ENCODE measurements at places on chromosomes 12 and 14.

DNA sequence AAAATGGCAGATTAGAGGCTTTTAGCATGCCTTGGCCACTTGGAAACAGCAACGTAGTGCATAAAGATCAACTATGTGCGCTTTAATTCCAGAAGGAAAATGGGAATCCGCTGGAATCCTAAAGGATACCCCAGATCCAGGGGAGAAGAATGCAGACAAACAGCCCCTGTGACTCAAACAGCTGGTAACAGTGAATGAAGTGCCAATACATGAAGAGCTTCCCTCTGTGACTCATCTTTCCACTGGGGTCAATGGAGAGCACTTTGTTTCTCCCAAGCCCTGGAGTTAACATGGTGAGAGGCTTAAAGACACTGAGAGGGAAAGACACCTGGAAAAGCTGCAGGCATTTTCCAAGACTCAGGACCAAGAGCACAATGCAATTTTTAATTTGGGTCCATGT lies 263.1 kb downstream of the CEP128 start:
- no peak for DNase-seq

- DNase-seq: no peak
These were observed 85.3 kb upstream of the OVCH1 start for GRCh38 chr12:29582677-29583272.

DNA sequence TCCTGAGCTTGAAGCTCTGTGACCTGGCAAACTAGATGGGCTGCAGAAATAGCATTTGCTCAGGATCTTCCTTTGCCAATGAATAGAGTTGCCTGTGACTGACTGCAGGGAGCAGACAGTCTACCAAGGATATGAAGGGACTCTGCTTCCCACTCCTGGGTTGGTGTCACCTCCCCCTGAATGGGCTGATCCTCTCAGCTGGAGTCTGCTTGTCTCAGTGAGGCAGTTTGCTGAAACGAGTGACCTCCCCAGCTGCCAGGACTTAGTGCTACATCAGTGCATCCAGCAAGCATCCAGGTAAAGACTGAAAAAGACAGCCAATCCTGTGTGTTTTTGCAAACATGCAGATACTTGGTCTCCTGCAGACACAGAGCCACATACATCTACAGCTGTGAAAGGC lies 28.5 kb downstream of the PAH start:
- no peak for DNase-seq

- DNase-seq: peak; percentile 79
These were observed 32.5 kb upstream of the PLEKHG6 start for GRCh38 chr12:6277982-6278438.

GRCh38 chr12:89235189-89235993 lies 116.9 kb downstream of the DUSP6 start:
- DNase-seq: no peak

DNA sequence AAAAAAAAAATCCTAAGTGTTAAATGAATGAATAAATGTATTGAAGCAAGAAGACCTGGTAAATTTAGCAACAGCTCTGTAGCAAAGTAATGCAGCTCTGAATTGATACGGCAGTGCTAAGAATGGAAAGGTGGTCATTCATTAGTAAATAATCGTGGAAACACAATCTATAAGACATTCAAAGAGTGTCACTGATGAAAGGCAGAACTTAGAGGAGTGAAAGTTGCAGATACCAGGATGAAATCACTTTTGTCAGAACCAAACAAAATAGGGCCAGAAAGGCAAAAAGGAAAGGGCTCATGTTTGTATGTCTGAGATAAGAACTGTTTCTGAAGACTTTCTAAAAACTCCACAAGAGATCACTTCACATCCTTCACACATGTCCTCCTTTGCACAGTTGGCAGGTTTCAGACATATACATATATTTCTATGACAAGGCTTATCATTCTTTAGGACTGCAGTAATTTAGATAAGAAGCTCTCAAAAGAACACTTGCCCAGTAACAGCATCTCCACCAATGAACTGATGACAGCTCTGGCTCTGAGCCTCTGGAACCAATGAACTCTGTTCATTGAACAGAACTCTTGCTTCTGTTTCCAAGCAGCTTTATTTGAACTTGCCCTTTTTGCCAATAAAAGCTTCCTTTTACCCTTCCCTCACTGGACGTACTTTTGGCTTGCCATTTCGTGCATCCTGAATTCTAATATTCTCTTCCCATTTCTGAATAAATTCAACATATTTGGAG lies 4.2 kb upstream of the LRR1 start:
- no peak for DNase-seq

DNA sequence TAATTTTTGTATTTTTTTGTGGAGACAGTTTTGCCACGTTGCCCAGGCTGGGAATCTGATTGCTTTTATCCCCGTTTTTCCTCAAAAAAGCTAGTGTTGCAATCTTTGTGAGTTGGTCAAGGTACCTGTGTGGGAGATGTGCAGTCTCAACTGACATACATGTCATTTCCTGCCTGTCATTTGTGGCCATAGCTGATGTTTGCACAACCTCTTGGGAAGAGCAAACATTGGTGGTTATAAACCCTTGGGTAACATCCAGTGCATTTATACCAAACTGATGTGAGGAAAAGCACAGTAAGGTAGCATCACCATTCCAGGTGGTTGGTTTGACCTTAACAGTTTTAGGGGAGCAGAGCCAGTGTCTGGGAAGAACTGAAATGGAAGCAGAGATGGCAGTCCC lies 54.7 kb downstream of the ATG14 start:
- no peak for DNase-seq

GRCh38 chr14:105913861-105914260 lies 387.5 kb downstream of the TMEM121 start:
- DNase-seq: peak; percentile 56

- DNase-seq: no peak
These were observed 21.8 kb downstream of the G2E3 start for GRCh38 chr14:30580616-30581282.

GRCh38 chr12:23847857-23848256 lies 101.6 kb downstream of the SOX5 start:
- no peak for DNase-seq

GRCh38 chr14:68450391-68451120 lies 342.3 kb downstream of the ZFP36L1 start:
- no peak for DNase-seq

DNA sequence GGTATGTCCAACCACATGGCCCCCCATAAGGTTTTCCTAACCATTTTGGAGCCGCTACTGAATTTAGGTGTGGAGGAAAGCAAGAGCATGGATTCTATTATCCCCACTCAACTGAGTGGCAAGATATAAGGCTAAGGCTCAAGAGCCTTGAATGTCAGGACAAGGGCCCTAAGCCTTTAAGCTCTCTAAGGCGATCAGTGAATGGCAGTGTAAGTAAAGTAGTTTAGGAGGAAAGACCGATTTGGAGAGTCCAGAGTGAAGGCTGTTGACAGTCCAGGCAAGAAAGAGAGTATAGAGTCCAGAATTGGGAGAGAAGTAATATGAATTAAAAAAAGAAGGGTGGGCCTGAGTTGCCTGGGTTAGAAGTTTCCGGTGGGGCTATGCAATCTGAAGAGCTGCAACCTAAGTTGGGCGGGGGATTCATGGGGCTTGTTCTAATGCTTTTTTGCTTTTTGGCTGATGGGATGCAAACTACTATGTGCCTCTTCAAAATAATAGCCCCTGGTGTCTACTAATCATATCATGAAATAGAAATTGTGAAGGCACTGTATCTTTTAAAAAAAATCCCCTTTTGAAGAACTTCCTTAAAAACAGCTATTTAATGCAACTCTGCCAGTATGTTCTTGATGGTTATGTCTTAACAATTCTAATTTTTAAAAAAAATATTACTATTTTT lies at the start of gene SPIC:
Gene SPIC, plus strand, starts transcription at position 626 of the 676 bp plus-strand sequence. CDS start 1,569 bp downstream, outside the sequence.
- DNase-seq: no peak

DNA sequence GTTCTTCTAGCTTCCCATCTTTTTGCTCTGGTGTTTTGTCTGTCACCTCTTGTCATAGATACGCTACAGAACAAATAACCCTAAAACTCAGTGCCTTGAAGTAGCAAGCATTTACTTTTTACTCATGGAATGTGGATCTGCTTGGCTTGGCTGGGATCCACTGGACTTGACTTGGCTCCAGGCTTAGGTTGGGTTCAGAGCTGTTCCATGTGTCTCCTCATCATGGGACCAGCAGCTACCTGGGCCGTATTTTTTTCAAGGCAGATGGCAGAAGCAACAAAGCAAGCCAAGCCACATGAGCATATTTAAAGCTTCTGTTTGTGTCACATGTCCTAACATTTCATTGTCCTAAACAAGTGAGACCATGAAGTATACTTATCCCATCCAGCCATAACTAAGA lies 48.7 kb upstream of the ATF1 start:
- no peak for DNase-seq

DNA sequence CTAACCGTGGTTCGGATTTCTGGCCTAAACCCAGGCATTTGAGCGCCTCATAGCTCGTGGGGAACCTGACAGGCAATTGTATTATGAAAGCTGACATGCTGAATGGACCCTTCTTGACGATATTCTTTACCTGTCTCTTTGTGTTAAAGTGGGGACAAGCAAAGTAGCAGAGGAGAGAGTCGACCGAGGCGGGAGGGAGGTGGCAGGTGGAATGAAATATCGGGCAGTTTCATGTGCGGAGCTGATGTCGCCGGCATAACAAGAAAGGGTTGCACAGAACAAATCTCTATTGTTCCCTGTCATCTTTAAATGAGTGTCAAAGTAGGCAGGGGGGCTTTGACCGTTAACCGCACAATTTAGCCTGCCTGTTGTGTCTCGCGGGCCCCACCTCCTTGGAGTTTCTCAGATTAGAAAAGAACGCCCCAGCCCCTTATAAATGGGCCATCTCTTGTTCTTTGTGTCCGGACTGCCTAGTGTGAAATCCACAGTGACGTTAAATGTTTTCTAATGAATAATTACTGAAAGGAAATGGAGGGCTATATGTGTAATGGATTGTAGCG lies 11.5 kb downstream of the MYO1H start:
- no peak for DNase-seq

GRCh38 chr12:997505-997904 lies 6.5 kb downstream of the ERC1 start:
- no peak for DNase-seq

GRCh38 chr14:91316761-91317160 lies 72.3 kb upstream of the GPR68 start:
- DNase-seq: peak; percentile 66

DNA sequence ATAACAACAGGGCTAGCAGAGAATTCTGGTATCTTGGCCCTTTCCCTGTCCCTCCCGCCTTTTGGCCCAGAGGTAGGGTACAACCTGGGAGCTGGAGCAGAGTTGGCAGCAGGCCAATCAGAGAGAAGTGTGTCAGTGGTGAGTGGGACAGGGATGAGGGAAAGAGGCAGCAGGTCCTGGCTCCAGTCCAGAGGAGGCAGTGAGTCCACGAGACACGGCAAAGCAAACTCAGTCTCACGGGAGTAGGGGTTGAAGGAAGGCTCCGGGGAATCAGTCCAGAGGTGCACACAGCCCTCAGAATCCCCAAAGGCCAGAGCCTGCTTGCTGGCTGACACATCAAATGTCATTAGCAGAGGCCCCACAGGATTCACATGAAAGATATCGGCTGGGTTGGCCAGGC lies 7.3 kb downstream of the PAN2 start:
- peak; percentile 39 for DNase-seq

DNA sequence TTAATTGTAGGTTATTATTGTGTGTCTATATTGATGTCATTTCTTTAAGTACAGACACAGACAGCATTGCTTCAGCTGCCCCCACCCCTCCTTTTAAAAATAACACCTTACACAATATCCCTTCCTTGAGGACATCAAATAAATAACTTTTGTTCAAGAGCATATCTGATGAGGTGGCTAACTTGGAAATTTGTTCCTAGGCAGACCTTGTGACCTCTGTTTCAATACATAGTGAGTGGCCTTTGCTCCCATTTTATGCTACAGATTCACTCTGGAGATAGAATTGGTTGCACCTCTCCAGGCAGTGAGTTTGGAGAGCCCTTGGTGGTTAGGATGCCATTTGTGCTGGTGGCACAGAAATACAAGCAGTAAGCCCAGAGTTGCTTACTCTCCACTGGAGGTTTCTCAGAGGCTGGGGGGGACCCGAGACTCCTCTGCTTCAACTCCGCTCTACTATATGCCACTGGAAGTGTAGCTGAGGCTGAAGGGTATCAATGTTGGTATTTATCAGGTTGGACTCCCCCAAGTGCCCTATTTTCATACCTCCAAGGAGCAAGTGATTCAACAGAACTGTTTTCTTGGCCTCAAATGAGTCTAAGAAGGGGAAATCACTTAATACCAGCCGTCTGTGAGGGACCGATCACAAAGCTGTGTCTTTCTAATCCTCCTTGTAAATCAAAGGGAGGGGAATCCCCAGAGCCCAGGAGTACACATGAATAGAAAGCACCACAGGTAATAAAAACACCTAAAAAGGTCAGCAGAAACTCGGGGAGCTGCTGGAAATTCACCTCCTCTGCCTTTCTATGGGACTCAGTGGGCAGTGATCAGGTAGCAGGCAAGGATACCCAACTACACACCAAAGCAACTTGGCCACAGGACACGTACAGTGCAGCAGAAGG lies 463.1 kb downstream of the RAD51B start:
- DNase-seq: no peak

DNA sequence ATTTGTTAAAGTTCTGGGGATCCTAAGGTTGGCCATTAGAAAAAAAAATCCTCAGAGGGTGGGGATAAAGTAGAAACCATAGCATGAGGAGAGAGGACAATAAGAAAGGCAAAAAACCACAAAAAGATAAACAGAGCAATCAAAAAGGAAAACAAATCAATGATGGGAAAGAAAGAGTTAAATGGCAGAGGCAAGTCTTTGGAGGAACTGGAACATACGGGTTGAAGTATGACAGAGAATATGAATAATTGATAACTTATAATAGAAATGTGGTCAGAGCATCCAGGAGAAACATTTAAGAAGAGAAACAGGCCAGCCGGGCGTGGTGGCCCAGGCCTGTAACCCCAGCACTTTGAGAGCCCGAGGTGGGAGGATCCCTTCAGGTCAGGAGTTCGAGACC lies 17.8 kb upstream of the SALL2 start:
- no peak for DNase-seq

DNA sequence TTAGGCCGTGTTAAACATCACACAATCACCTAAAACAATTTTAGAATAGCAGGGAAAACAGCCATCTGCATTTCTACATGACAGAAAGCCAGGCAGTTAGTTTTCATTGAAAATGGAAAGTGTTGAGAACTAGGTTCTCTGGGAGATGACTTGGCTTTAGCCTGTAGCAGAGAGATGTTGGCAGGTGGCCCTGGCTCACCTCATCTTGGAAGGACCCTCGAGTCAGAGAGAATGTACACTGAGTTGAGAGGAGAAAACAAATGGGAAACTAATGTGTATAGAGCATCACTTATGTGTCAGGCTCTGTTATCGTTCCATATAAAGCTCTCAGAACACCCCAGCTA lies 51.9 kb downstream of the SUSD6 start:
- DNase-seq: no peak

DNA sequence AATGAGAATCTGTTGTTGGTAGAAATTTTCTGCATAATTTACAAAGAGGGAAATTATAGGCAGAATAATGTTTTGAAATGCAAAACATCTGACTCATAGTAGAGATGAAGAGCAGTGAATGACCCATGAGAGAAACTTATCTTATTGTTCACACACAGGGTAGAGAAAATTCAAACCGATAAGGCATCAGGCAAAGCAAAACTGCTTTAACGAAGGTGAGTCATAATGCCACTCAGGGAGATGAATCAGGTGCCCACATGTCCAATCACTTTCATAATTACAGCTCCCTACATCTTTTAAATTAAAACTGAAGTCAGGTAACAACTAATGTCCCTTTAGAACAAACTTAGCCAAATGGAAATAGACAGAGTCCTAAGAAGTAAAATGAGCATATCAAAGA lies 265.6 kb upstream of the GARIN6 start:
- no peak for DNase-seq

All from spleen (tissue), 13 donors.